ENCODE measurements at places on chromosomes 3 and 15.

DNA sequence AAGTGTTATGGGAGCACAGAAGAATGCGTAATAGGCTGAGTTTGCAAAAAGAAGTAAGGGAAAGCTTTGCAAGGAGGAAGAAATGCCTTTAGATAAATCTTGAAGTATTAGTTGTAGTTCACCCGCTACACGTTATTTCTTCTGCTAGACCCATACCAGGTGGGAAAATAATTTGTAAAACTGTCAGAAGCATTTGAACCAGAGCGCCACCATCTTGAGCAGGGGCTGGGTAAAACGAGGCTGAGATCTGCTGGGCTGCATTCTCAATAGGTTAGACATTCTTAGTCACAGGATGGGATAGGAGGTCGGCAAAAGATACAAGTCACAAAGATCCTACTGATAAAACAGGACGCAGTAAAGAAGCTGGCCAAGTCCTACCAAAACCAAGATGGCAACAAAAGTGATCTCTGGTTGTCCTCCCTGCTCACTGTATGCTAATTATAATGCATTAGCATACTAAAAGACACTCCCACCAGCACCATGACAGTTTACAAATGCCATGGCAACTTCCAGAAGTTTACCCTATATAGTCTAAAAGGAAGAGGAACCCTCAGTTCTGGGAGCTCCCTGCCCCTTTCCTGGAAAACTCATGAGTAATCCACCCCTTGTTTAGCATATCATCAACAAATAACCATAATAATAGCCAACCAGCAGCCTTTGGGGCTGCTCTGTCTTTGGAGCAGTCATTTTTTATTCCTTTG lies 50.0 kb upstream of the ZNF280D start:
- DNase-seq, result no peak

DNA sequence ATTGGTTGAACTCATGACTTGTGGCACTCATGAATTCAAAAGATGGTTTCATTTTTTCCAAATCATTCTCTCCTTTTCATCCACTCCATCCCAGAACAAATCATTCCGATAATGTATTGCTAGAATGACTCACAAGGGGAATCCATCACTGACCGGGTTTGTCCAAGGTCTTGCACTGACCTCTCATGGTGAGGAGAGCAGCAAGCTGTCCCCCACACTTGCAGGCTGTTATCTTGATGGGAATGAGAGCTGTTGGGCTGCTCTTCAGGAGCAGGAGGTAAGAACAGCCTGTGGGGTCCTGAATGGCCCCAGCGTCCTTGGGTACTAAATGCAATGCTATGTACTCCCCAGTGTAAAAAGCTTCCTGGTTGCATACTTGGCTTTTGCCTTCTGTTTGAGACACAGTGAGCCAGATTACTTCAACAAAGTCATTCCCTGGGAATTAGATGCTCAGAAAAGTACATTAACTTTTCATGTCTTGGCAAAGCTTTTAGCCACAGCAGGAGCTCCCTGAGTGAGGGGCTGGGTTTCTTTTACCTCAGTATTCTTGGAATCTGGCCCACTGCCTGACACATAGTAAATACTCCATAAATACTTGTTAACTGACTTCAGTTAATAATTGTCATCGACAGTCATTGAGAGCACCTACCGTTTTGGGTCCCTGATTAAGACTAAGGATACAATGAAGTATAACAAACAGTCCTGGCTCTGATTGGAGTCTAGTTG lies 24.1 kb downstream of the CCNL1 start:
- no peak for DNase-seq

DNA sequence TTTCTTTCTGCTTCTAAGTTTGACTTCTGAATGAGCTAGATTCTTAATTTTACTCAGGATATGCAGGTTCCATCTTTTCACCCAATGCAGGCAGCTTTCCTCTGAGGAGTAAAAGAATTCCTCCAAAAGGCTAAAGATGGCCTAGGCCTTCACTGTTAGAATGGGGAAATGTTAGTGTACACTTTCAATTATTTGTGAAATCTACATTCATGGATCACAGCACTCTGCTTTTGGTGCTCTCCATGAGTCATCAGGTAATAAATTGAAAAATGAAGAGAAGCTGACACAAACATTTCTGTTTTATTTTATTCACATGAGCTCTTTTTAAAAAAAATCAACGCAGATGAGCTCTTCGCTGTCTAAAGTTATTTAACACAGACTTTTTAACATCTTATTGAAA lies 502.5 kb upstream of the GOLIM4 start:
- no peak for DNase-seq

GRCh38 chr3:75886971-75887526 lies 101.7 kb upstream of the ZNF717 start:
- DNase-seq, result no peak

DNA sequence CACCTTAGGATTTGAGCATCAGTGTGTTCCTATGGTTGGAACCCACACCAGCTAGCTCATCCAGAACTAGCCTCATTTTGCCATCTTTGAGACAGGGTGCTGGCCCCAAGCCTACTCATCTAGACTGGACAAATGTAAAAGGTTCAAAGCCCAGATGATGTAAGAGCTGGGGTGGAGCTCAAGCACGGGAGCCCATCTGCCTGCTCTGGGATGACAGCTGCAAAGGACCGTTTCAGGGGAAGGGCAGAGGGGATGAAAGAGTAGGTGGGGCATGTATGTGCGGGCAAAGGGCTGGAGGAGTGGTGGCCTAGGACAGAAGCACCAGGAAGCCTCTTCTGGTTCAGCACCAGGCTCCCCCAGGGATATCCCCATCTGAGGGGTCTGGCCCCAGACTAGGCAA lies 15.8 kb downstream of the CLK3 start:
- no peak for DNase-seq

DNA sequence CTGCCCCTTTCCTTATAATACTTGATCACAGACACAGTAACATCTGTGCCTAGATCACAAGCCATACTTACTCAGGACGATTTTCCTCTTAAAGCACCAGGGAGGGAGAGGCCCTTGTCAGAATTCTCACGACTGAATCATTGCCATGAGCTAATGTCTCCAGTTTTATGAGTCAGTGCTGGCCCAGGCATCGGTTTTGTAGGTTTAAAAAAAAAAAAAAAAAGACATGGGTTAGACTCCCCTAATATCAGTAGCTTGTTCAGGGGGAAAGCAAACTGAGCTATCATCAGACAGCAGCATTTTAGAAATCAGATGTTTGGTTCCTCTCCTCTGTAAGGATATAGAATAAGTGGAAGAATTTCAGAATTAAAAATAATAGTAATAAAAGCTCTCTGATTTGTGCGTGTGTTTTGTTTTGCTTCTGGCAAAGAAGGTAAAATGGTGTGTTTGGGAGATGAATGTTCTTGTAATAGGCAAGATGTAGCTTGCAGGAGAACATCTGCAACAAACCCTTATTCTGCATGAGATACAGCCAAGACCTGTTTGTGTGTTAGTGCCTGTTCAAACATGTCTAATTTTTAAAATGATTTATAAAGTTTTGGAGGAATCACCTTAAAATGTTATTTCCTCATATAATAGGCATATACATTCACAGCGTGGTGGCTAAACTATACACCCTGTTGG lies 193.6 kb downstream of the TP63 start:
- DNase-seq, result no peak

DNA sequence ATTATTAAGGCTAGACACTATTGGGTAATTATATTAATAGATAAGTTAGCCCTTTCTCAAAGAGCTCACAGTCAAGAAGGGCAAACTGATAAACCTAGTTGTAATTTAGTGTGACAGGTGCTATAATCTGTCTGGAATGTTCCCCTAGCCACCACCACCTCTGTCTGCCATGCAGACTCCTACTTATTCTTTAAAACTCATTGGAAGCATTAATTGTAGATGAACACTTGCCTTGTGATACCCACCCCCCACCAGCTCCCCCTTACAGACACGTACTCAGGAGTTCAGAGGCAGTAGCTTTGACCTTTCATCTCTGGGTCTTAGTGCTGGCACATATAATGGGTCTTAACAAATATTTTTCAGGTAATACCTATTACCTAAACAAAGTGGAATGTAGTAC lies 195.9 kb downstream of the TP63 start:
- DNase-seq, result no peak

DNA sequence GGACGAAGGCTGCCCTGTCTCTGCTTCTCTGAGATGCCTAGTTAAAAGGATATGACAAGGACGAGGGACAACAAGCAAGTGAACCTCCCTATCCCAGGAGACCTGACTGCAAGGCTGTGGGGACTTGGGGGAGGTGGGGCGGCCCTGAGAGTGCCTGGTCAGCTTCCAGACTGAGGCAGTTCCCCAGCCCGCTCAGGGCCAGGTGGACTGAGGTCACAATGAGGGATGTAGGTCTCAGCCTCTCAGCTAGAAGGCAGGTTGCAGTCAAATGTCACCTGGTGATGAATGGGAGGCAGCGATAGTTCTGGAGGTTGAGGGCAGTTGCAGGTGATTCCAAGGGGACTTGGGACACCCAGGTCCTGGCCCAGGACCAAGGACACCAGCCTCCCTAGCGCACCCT lies 30.6 kb downstream of the TKT start:
- no peak for DNase-seq

GRCh38 chr15:82966671-82967071 lies 14.2 kb upstream of the HOMER2 start:
- DNase-seq, result no peak

GRCh38 chr3:37590328-37591079 lies 271.2 kb upstream of the CTDSPL start:
- DNase-seq, result no peak

- no peak for DNase-seq
Observed at GRCh38 chr15:78767331-78767951, 43.8 kb downstream of the ADAMTS7 start.

- no peak for DNase-seq
Observed at GRCh38 chr15:58686286-58686685, 63.2 kb downstream of the ADAM10 start.

- no peak for DNase-seq
Observed at GRCh38 chr3:10518506-10519150, 13.2 kb upstream of the ATP2B2 start.

- no peak for DNase-seq
Observed at GRCh38 chr3:184647405-184647936, 64.4 kb downstream of the MAGEF1 start.

GRCh38 chr3:67712259-67712658 lies 57.8 kb upstream of the SUCLG2 start:
- no peak for DNase-seq

- no peak for DNase-seq
Observed at GRCh38 chr3:107272471-107272870, 104.8 kb upstream of the CCDC54 start.

DNA sequence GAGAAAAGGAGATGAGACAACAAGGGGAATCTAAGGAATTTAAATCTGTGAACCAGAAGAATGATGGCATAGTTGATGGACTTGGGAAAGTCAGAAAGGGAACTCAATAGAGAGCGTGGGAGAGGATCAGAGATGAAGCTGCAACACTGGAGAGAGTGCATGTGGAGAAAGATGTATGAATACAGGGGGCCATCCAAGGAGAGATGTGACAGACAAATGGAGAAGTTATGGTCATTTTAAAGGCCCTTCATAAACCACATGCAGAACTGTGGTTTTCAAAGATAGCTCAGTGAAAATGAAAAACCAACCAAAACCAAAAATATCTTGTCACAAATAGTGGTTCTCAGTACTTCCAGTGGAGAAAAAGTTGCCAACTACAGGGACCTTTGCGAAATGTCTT lies 265.2 kb downstream of the SUCLG2 start:
- DNase-seq, result no peak

GRCh38 chr3:129603991-129604749 lies 2.3 kb downstream of the PLXND1 start:
- no peak for DNase-seq

GRCh38 chr3:78708565-78709073 lies 1059.2 kb downstream of the ROBO1 start:
- DNase-seq, result no peak

- no peak for DNase-seq
Observed at GRCh38 chr15:69593488-69593887, 140.9 kb downstream of the RPLP1 start.

- DNase-seq, result no peak
Observed at GRCh38 chr15:39013262-39013661, 448.6 kb upstream of the RASGRP1 start.

GRCh38 chr15:75112278-75112847 lies 89.0 kb downstream of the PPCDC start:
- no peak for DNase-seq

DNA sequence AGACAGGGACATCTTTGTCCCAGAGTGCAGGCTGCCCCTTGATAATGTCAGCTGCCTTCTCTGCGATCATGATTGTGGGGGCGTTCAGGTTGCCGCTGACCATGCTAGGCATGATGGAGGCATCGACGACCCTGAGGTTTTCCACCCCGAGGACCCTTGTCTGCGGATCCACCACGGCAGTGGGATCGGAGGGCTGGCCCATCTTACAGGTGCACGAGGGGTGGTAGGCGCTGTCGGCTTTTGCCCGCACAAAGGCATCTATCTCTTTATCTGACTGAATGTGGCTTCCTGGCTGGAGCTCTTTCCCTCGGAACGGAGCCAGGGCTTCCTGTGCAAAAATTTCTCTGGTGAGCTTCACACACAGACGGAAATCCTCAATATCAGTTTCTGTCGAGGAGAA lies 28.4 kb downstream of the CHDH start:
- DNase-seq, result no peak

DNA sequence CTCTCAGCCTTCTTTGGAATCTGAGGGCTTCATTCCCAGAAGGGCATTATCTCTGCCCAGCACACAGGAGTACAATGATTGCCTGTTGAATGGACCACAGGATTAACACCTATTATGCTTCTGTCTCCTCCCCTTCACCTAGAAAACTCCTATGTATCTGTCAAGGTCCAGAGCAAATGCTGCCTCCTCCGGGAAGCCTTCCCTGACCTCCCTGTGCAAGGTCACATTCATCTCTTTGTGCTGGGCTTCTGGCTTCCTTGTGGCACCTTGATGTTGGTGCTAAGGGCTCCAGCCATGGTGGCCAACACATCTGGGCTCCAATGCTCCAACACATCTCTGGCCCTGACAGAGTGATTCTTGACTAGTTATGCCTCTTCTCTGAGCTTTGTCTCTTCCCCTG lies 49.9 kb upstream of the ATP2B2 start:
- DNase-seq, result no peak

DNA sequence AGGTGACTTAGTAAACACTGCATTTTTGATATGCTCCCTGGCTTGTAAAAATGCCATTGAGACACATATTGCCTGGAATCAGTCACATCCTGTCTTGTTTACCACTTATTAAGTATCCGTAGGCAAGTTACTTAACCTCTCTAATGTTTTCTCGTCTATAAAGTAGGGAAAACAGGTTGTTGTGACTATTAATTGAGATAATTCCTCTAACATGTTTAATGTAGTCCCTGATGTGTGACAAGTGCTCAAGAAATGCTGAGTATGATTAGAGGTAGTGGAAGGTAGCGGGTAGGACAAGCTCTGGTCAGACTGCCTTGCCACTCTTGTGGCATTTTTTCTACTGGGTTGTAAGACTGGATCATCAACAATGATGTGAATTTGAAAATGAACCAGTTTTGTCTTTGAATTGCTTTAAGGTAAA lies 54.1 kb downstream of the NFKBIZ start:
- DNase-seq, result no peak

- DNase-seq, result no peak
Observed at GRCh38 chr3:43966126-43966525, 275.4 kb downstream of the ABHD5 start.

All from activated CD8-positive, alpha-beta memory T cell treated with anti-CD3 and anti-CD28 coated beads for 1 hour (primary cell).